ENCODE measurements at places on chromosomes 4 and X.

DNA sequence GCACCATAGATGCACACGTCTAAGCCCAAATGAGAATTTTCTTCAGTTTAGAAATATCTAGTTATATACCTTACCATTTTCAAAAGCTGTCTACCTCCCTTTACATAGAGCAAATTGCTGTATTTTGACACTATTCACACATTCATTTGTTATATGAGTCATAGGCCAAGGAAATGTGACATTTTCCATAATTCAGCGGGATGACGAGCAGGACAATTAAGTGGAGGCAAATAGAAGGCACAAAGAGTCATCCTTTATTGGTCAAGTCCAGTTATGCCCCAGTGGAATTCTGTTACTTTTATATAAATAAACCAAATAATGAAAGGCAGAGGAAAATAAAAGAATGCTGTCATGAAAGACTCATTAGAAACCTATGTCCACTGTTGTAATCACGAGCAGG lies 27.9 kb downstream of the FGF13 start:
- DNase-seq = no peak

DNA sequence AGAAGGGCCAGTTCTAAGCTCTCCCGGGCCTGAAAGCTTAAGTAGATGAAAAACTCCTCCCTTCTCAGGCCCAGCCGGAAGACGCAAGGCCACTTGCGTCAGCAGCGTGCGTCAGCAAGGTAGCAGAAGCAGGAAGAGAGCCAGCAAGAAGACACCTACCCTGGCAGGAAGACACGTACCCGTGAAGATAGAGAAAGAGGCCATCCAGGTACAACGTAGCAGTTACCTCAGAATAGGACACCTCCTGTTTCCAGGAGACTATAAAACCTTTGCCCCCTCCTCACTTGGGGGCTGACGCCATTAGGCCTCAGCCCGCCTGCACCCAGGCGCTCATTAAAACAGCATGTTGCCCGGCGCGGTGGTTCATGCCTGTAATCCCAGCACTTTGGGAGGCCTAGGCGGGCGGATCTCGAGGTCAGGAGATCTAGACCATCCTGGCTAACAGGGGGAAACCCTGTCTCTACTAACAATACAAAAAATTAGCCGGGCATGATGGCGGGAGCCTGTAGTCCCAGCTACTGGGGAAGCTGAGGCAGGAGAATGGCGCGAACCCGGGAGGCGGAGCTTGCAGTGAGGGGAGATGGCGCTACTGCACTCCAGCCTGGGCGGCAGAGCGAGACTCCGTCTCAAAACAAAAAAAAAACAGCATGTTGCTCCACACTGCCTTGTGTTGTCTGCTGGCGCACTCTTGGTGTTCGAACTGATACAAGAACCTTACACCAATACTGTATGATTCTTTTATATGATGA lies 242.7 kb upstream of the NWD2 start:
- DNase-seq = no peak

DNA sequence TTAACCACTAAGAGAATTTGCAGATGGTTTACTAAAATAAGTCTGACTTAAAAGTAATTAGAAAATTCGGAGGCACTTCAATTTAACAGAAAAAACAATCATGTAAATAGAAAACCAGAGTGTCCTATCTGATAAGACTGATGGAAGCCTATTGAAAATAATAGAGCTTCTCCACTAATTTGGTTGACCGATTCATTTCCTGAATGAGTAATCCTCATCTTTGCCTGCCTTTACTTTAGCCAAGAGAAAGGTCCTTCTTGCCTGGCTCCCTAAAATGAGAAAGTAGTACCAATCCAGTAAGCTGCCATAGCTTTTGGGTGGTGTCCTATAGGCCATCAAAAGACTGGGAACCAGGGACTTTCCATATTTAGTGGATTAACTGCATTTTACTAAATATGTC lies 48.4 kb downstream of the KCNIP4 start:
- DNase-seq = no peak

DNA sequence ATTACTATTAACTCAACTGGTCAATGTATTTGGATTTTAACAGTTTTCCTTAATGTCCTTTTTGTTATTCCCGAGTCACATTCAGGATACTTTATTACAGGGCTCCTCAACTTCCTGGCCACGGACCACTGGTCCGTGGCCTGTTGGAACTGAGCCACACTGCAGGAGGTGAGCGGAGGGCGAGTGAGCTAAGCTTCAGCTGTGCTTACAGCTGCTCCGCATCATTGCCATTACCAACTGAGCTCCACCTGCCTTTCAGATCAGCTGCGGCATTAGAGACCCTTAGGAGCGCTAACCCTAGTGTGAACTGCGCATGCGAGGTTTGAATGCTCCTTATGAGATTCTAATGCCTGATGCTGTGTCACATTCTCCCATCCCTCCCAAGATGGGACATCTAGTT lies 591.7 kb downstream of the CCSER1 start:
- DNase-seq = no peak

GRCh38 chrX:72126048-72126415 lies 5.7 kb downstream of the RTL5 start:
- DNase-seq = no peak

GRCh38 chr4:138935-139334 lies 14.6 kb downstream of the ZNF718 start:
- no peak for DNase-seq
